KBM-7 (cell line): ENCODE measurements at places on chromosomes 5 and 9.

- no peak for DNase-seq
Measured at GRCh38 chr5:147484708-147485020, 25.2 kb downstream of the DPYSL3 start.

- no peak for DNase-seq
Measured at GRCh38 chr5:33725806-33726205, 166.0 kb downstream of the ADAMTS12 start.

- peak; percentile 59 for DNase-seq
Measured at GRCh38 chr5:56147659-56148230, 85.4 kb downstream of the ANKRD55 start.

GRCh38 chr9:123246534-123246933, 21.9 kb downstream of the STRBP start:
- DNase-seq = peak; percentile 35
